ENCODE measurements at places on chromosomes 5 and 9.

DNA sequence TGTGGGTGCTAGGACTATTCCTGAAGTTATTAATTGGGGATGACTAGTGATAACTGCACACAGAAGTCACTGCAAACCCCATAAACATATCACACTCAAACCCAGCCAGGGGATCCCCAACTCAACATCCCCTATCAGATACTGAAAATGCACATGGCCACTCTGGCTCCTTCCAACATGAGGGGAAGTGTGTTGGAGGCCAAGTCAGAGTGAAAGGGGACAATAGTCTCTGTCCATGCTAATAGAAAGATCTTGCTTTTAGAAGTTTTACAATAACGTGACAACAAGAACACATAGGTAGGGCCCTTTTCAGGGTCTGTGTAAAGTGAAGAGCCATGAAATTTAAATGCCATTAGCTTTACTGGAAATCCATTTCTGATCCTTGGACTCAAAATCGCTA lies 98.8 kb upstream of the SEMA6A start:
- no peak for DNase-seq

DNA sequence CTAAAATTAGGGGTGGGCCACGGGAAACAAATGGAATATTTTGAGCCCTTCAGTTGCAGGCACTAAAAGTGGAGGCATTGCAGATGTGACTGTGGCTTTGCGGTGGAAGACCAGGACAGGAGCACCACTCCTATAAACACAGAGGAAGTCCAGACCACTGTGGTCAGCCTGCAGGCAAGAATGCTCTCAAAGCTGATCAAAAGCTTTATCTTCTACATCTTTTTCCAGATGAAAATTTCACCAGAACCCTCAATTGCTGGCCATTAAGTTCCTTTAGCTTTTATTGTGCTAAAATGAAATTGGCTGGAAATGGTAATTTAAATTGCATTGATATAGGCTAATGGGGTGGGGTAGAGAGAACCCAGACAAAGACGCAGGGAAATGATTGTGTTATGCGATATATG lies 208.8 kb downstream of the ERCC6L2 start:
- no peak for DNase-seq

DNA sequence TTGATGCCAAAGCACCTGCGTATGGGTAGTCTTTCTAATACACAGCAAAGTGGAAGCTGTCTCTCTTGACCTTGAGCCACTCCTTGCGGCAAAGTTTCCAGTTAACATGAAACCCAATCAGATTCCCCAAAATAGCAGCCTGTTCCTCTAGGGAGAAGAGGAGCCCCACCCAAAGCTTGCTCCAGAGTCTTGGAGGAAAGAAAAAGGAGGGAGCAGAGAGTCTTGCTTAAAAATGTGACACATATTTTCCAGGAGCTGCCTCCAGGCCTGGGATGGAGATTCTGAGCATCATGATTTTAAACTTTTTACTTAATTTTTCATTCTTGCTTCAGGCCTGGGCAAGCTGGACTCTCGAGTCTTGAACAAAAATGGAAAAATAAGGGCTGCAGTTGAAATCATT lies 223.5 kb upstream of the TNC start:
- DNase-seq: no peak

DNA sequence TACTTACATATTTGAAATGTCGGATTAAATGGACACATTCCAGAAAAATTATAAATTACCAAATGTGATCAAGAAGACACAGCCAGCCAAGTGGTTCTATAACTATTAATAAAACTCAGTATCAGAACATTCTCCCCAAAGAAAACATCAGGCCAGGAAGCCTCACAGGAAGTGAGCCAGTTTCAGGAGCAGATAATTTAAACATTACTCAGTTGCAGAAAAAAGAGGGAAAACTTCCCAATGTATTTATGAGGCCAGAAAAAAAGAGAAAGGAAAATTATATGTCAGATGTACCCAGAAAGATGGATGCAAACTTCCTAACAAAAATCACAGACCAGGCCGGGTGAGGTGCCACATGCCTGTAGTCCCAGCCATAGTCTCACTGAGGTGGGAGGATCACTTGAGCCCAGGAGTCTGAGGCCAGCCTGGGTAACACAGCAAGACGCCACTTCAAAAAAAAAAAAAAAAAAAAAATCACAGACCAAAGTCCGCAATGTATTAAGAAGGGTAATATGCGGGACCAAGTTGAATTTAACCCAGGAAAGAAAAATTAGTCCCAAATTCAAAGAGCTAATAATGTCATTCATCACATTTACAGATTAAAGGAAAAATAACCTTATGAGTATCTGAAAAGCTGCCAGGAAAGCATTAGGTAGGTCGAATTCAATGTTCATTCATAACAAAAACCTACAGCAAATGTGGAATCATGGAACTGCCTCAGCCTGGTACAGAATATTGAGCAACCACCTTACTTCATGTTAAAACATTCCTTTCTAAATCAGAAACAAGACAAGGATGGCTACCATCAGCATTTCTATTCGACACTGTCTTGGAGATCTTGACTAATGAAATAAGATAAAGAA lies 37.2 kb upstream of the NRARP start:
- no peak for DNase-seq

DNA sequence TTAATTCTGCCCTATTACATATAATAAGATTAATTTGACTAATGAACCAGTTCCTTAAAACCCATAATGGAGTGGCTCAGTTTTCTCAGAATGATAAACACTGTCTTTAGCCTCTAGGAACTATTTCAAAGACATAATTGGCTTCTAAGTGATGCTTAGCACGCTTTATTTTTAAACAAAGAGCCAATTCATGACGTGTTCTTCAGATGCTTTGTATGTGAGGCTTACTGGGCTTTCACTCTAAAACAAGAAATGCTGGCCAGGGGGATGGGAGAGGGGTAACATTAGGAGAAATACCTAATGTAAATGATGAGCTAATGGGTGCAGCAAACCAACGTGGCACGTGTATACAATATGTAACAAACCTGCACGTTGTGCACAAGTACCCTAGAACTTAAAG lies 7.6 kb upstream of the SFXN1 start:
- no peak for DNase-seq

DNA sequence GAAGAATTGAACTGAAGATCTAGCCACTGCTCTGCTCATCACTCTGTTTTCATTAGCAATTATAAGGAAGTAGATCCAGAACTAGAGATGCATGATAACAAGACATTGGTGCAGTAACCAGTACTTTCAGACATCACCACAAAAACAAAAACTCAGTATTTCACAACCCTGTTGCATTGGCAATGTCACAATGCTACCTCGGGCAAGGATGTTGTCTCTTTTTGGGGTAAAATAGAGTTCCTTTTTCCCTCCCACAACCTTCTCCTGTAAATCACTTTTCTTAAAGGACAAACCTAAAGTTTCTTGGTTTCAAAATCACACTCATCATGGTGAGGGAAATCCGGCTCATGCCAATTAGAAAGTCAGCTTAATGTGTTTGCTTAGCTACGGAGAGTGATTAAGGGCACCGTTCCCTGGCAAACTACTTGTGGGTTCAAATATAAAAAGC lies 420.1 kb upstream of the MEF2C start:
- DNase-seq: no peak

DNA sequence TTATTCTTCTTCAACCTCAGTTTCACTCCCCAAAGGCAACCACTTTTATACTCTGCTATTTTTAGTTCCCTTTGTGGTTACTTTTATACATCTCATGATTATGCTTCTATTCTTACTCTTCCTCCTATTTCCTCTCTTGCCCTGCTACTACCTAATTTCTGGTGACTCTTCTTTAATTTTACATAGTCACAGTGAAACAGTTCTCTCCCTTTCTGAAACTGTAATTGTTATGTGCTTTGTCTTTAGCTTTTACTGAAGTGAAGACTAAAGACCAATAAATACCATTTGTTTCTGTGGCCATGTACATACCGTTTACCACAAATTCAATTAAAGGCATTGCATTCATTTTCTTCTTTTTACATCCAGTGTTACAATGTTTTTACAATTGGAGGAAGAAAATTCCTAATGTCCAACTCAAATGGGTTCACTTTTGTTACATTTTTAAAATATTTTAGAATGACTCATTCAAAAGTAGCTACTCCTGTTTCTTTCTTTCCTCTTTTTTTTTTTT lies 410.6 kb downstream of the PSAT1 start:
- no peak for DNase-seq

GRCh38 chr5:173535976-173536639 lies 80.3 kb downstream of the BOD1 start:
- DNase-seq: no peak

- no peak for DNase-seq
Observed at GRCh38 chr5:176490301-176490700, 42.1 kb downstream of the FAF2 start.

DNA sequence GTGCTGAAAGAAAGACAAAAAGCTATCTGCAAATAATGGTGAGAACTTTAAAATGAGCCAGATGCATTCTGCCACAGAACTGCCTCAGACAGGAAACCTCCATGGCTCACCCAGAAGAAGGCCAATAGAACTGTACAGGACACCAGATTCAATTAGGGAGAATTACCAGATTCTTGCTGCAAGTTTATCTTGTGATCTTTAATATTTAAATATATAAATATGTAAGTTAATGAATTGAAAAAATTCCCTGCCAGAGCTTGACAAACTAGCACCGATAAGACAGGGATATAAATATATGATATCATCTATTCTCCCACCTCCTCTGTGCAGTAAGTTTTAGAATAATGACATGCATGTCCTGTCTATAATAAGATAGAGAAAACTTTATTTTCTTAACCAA lies 252.8 kb downstream of the PLK2 start:
- DNase-seq: no peak

- peak; percentile 28 for DNase-seq
Observed at GRCh38 chr9:14428781-14429230, 114.9 kb upstream of the NFIB start.

DNA sequence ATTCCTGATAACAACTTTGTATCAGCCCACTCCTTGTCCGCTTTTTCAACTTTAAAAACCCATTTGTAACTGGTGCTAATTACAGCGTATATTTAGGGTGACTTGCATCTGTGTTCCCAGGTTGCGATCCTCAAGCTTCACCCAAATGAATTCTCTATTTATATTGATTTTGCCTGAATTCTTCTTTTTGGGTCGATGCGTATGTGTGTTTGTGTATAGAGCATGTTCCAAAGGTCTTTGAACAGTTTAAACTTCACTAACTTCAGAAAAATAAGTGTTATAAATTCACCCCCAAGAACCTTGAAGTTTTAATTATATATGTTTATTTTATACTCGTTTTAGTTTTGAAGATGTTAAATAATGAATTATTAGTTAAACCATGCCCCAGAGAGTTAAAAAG lies 16.1 kb upstream of the SPATA31D4 start:
- no peak for DNase-seq

- DNase-seq: no peak
Observed at GRCh38 chr9:1747417-1747967, 267.7 kb upstream of the SMARCA2 start.

DNA sequence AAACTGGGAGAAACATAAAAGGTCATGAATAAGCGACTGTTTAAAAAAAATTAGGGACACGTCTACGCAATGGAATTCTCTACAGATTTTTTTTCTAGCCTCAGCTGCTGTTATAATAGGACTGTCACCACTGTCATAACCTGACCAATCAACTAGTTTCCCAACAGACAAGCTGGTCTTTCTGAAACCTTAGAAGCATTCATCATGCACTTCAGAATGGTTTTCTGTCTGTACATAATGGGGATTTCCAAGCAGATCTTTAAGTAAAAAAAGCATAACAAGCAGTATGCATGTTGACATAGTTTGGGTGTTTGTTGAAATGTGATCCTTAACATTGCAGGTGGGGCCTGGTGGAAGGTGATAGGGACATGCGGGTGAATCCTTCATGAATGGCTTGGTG lies 58.3 kb upstream of the SEMA6A start:
- no peak for DNase-seq

GRCh38 chr9:36729906-36730305 lies 157.2 kb downstream of the MELK start:
- DNase-seq: no peak

GRCh38 chr5:78824831-78825281 lies 160.3 kb downstream of the ARSB start:
- no peak for DNase-seq

GRCh38 chr9:1207686-1208085 lies 157.5 kb downstream of the DMRT2 start:
- no peak for DNase-seq

DNA sequence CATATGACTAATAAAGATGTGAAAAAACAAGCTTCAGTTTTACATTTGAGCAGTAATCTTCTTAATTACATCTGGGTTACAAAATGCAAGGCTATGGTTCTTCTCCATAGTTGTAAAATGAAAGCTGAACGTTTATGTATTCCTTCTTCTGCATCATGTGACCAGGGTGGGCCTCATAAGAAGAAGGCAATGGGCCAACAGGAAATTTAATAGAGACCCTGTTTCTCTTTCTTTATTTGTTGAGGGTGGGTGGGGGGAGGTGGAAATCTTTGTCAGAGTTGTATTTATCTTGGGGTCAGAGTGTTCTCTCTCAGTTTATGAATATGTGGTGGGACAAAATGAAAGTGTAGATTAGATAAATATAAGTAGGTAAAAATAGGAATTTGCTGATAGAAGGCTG lies 418.8 kb downstream of the TLE4 start:
- peak; percentile 52 for DNase-seq

DNA sequence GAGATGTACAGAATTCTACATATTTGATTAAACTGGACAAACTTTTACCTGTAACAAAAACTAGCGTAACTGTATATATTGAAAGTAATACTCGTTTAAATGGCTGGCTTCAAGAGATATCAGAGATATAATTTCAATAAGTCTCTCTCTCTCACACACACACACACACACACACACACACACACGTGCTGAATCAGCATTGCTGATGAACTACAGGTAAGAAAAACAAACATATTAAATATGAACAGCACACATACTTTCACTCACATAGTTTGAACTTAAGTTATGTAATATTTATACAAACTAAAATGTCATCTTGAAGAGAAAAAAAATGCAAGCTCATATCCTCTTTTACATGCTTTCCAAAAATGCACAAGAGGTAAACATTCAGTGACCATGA lies 145.4 kb downstream of the BNC2 start:
- DNase-seq: no peak

DNA sequence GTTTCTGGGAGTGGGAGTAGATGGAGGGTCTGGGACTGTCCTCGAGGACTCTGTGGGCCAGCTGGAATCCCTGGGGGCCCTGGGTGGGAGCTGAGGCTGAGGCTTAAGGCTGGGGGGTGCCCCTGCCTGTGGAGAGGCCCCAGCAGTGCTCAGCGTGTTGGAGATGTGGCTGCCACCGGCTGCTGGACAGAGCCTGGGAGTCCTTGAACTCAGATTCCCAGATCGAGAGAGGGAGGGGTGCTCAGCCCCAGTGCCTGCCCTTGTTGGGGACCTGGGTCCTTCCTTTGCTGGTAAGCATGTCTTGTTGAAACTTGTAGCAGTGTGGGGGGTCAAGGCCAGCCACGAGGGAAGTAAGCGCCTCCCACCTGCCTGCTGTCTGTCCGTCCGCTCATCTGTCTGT lies 10.7 kb downstream of the RXRA start:
- DNase-seq: no peak

GRCh38 chr5:36105819-36106218 lies 39.1 kb upstream of the UGT3A2 start:
- no peak for DNase-seq

DNA sequence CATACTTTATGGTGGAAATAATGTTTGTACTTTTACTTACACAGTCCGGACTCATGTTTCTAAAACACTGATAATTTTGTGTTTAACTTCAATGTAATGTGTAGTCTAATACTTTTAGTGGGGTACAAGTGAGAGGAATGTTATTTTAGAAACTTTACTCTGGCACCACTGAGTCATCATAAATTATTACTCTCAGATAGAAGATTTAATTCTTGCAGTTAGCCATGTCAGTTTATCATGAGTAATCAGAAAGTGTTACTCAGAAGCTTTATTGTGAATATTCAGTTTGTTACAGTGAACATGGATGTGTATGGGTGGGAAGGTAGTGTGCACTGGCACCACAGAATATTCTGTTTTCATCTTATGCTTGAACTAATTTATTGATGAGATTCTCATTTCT lies 20.0 kb downstream of the OGN start:
- no peak for DNase-seq

Measured in NCI-H1092 treated with DMSO at 0.1 percent for 48 hours (cell line).